CD4-positive, alpha-beta T cell (primary cell): ENCODE measurements at places on chromosomes 3 and 15.

- no peak for DNase-seq
Observed at GRCh38 chr3:12643010-12643380, 20.9 kb downstream of the RAF1 start.

DNA sequence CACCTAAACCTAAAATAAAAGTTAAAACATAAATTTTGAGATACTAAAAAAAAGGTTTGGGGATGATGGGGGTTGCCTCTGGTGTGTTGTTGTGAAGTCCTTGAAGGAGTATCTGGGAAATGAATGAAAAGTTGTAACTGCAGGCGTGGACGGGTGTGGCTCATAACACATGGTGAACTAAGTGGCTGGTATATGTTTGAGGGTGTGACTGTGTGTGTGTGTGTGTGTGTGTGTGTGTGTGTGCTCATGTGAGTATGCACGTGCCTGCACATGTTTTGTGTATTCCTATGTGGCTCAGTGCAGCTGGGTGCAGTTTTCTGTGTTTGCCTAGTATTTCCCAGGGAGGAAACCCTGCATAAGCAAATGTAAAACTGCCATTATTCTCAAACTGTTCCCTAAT is 229.9 kb upstream of the TRIM42 start:
- no peak for DNase-seq

DNA sequence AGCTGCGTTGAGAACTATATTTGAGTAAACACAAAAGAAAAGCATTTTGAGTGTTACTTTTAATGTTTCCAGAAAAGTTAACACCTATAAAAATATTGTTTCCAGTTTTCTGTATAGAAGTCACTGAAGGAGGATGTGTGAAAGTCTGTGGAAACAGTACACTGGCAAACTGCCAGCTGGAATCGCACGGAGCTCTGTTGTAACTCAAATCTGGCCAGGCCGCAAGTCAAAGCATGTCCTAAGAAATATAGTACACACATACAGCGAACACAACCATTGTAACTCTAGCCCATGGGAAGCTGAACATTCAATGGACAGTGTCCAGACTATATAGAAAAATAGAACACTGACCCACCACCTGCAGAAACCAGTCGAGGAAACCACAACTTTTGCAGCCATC is 657.2 kb downstream of the FHIT start:
- DNase-seq, result no peak

GRCh38 chr15:67953299-67953698 is 100.8 kb upstream of the PIAS1 start:
- DNase-seq, result no peak

- no peak for DNase-seq
Observed at GRCh38 chr3:107142786-107143575, 234.3 kb upstream of the CCDC54 start.
